ENCODE measurements at places on chromosomes 1 and 21.

GRCh38 chr1:33727310-33727709 is 136.6 kb upstream of the HMGB4 start:
- DNase-seq: no peak

DNA sequence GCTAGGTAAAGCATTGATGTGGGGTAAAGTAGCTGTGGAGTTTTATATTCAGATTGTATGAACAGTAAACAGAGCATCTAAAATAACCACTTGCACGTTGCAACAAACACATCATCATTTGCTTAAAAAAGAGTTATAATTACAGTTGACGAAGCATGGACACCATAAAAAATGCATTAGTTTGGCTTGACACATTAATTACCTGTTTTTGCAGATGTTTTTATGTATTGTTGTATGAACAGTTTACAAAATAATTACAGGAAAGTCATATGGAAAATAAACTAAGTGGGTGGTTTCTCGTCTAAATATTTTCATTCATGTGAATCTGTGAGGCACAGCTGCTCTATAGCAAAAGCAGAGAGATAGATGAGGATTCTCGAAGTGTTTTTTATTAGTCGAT is 108.3 kb downstream of the RPS6KC1 start:
- no peak for DNase-seq

GRCh38 chr1:71666609-71667008 is 585.8 kb upstream of the ZRANB2 start:
- DNase-seq: no peak

- DNase-seq: no peak
These were observed 95.6 kb downstream of the PTPRC start for GRCh38 chr1:198734323-198735008.

DNA sequence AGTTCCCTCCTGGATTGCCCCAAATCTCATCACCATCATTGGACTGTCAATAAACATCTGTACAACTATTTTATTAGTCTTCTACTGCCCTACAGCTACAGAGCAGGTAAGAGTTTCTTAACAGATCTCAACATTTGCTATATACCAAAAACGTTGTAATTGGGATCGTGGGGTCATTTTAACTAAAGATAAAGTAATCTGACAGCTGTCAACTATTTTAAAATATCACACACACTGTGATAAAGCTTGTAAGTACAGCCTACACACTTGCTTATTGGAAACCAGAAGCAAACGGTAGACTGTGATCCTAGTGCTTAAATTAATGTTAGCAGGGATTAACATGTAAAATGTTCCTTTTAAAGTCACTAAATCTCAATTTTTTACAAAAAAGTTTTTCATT is 7.9 kb downstream of the CEPT1 start:
- no peak for DNase-seq

GRCh38 chr1:226736908-226737818 is 1.9 kb downstream of the ITPKB start:
- peak; percentile 57 for DNase-seq

DNA sequence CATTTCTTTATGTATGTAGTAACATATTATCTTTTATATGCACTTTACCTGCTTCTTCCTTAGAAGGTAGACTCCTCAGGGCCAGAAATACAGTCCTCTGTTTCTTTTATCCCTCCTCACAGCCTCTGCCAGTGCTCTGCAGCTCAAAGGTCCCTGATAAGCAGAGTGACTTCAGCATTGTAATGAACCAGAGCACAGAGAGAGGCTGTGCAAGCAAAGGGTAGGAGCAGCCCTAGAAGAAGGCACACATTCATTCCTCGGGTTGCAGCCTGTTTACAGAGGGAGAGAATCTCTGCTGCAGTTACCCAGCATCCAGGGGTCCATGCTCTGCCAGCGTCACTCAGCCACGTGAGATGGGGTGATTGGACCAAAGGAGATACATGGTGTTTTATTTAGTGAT is 101.1 kb downstream of the RHOU start:
- DNase-seq: no peak

- DNase-seq: no peak
These were observed 16.4 kb upstream of the LRRC52 start for GRCh38 chr1:165527251-165528007.

DNA sequence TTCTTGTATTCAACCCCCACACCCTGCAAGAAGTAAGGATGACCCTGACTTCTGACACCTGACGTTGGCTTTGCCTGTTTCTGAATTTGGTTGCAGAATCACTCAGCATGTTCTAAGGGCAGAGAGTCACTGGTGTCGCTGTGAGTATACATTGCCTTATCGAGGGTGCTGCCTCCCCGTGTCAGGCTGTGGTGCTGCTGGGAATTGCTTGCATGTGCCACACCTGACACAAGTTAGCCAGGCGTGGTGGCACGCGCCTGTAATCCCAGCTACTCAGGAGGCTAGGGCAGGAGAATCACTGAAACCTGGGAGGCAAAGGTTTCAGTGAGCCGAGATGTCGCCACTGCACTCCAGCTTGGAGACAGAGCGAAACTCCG is 45.9 kb downstream of the WDR4 start:
- peak; percentile 80 for DNase-seq

GRCh38 chr1:156097499-156098178 is 15.4 kb upstream of the MEX3A start:
- DNase-seq: peak; percentile 61

DNA sequence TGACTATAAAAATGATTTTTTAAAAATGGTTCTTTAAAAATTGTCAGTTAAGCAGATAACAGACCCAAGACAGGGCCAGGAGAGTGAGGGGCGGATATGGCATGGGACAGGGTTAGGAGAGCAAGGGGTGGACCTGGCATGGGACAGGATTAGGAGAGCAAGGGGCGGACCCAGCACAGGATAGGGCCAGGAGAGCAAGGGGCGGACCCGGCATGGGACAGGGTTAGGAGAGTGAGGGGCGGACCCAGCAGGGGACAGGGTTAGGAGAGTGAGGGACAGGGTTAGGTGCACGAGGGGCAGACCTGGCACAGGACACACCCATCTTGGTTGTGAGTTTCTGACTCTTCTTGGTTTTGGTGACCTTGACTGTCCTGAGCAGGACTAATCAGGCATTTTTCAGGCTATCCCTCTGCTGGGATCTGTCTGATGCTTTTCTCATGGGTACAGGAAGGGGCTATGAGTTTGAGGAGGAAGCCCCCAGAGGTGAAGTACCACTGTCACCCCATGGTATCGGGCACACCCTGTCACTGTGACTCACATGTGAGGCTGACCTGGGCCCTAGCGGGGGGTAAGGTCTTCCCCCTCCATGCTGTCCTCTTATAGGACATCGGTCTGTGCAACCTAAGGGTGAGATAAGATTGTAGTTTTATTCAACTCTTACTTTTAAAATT is 159.0 kb upstream of the COL6A1 start:
- no peak for DNase-seq

DNA sequence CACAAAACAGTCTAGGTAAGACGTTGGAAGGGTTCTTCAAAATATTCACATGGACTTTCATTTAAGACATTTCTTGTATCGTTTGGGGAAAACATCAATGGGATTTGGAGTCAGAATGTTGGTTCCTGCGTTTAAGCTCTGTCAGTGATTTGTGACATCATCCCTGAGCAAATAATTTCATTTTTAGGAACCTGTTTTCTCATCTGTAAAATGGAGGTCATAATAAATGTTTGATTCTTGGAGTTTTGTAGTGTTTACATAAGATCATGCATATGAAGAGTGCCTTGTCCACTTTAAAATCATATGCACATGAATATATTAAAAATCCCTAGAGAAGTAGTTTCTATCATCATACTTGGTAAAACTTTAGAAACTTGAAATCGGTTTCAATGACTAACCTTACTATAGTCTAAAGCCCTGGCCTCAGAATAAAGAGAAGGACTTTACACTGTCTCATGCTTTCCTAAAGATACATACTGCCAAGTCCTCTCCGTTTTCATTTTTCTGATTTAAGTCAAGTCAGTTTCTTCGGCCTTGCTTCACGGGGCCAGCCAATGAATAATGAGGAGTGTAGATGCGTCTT is 178.4 kb downstream of the ADSS2 start:
- DNase-seq: no peak
